ENCODE measurements at places on chromosomes 5 and 9. TPM values are rescaled to one million over a fixed set of nuclear protein-coding genes. Genes with fewer than 3 reads are reported as not detected.

Gene INSL6
- total RNA-seq: not detected

Gene CCDC192
- total RNA-seq: not detected

Gene KCNN2
- total RNA-seq: 3.4 TPM

DNA sequence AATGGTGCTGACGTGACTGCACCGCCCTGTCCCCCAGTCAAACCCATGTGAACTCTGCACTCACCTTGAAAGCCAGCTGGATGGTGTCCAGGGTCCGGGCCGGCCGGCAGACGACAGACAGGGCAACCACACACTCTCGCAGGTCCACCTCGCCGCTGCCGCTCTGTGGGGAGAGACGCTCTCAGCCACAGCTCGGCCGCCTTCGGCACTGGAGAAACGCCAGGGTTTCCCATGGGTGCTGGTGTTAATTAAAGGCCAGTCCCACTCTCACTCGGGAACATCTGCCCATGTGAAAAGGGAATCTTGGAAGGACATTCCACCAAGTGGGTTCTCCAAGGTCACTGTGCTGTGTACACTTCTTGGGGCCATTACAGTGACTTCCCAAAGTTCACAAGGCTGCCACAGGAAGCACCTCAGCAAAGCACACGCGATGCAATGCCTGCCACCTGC lies 25.5 kb upstream of the SLC6A3 start:
- no peak for DNase-seq
- no peak overlapping the region for H3K27ac ChIP-seq
- no peak overlapping the region for H3K4me3 ChIP-seq
- H3K36me3 ChIP-seq: no peaks in the 10 kb centered on the region
- H3K4me1 ChIP-seq: no peaks in the 10 kb centered on the region
- H3K27me3 ChIP-seq: no peaks in the 10 kb centered on the region

DNA sequence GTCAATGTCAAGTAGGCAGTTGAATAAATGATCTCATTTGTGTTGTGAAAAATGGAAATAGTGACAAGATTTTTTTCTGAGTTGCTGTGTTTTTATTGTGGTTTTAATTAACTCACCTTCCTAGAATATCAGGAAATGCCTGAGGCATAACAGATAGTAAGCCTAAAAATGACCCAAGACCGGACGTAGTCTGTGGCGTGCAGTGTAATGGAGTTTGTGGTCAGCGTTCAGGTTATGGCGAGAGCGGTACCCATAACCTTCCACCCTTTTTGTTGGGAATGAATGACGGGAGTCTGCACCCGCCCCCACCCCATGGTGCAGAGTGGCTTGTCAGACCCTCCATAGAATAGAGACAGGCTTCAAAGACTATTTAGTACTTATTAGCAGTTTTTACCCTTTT lies 119.3 kb downstream of the GALNT10 start:
- no peak overlapping the region for H3K4me3 ChIP-seq
- no peaks in the 10 kb centered on the region for H3K27me3 ChIP-seq
- H3K36me3 ChIP-seq: no peaks in the 10 kb centered on the region
- H3K27ac ChIP-seq: no peak overlapping the region
- H3K4me1 ChIP-seq: no peaks in the 10 kb centered on the region
- peak; percentile 16 for DNase-seq

DNA sequence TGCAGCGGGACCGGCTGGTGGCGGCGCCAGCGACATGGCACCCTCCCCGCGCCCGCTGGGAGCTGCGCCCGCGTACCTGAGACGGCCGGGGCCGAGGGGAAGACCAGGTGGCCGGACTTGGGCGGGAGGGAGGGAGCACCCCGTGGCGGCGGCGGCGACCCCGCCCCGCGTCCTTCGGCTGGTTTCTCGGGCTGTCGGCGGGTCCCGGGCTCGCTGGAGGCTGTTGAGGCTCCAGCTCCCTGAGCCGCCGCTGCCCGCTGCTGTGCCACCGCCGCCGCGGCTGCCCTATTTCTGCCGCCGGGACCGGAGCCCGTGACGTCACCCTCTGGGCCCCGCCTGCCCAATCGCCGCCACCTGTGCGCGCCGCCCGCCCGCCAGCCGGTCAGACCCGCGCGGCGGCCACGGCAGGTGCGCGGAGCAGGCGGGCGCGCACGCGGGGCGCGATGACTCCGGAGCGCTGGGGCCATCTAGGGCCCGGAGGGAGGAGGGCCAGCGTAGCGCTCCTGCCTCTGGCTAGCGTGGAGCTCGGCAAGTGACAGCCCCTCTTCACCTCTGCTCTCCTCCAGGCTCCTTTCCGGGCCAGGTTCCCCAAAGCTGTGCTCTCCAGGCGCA lies at the start of gene FSTL4:
Gene FSTL4 (minus strand): TSS at position 293 of the 612 bp plus-strand sequence.
- DNase-seq: no peak
- no peak within 1 kb of the TSS for H3K27ac ChIP-seq
- H3K4me3 ChIP-seq: peak within 1 kb of the TSS; percentile 22
- H3K4me1 ChIP-seq: peaks cover 24% of the 10 kb centered on the region

GRCh38 chr9:84330246-84330645 lies 10.3 kb downstream of the SLC28A3 start:
- no peaks in the 10 kb centered on the region for H3K27me3 ChIP-seq
- H3K4me3 ChIP-seq: no peak overlapping the region
- DNase-seq: no peak
- H3K27ac ChIP-seq: no peak overlapping the region

GRCh38 chr5:131323378-131323777 lies 59.5 kb downstream of the CDC42SE2 start:
- no peak for DNase-seq
- H3K36me3 ChIP-seq: no peaks in the 10 kb centered on the region
- peaks cover 24% of the 10 kb centered on the region for H3K4me1 ChIP-seq
- no peaks in the 10 kb centered on the region for H3K27me3 ChIP-seq
- no peak overlapping the region for H3K27ac ChIP-seq
- H3K4me3 ChIP-seq: no peak overlapping the region

- H3K27ac ChIP-seq: no peak overlapping the region
- no peak overlapping the region for H3K4me3 ChIP-seq
Observed at GRCh38 chr5:36722900-36723299, 116.5 kb downstream of the SLC1A3 start.
